ENCODE measurements at places on chromosomes 7 and 10. TPM values are rescaled to one million over a fixed set of nuclear protein-coding genes. Genes with fewer than 3 reads are reported as not detected.

ICA1 gene
- polyA plus RNA-seq: 40.4 TPM

ITGA8 gene
- polyA plus RNA-seq: 83.3 TPM

GRCh38 chr10:32139223-32140073 is 83.2 kb upstream of the KIF5B start:
- DNase-seq: peak; percentile 90

DNA sequence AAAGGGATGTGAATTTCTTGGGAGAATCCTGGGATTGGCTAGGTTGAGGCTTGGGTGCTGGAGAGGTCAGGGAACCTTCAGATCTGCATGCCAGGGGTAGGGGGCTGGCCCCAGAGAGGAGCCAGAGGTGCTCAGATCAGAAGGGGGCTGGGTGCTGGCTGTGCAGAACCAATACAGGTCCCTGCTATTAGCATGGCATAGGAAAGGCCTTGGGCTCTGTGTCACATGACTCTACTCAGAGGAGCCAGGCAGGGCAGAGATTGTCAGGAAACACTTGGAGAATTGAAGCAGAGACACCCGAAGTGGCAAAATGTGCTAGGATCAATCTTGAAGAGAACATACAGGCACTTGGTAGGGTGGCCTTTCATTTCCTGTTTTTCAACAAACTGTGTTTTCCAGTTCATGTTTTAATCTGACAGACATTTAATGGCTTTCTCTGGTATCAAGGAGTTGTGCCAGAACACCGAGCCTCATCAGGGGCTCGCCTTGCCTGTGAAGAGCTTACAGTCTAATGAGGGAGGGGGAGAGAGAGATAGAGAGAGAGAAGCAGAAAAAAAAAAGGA is 498.9 kb downstream of the RPS24 start:
- DNase-seq: no peak

GRCh38 chr10:3148994-3149393 is 23.6 kb downstream of the PITRM1 start:
- no peak for DNase-seq

DNA sequence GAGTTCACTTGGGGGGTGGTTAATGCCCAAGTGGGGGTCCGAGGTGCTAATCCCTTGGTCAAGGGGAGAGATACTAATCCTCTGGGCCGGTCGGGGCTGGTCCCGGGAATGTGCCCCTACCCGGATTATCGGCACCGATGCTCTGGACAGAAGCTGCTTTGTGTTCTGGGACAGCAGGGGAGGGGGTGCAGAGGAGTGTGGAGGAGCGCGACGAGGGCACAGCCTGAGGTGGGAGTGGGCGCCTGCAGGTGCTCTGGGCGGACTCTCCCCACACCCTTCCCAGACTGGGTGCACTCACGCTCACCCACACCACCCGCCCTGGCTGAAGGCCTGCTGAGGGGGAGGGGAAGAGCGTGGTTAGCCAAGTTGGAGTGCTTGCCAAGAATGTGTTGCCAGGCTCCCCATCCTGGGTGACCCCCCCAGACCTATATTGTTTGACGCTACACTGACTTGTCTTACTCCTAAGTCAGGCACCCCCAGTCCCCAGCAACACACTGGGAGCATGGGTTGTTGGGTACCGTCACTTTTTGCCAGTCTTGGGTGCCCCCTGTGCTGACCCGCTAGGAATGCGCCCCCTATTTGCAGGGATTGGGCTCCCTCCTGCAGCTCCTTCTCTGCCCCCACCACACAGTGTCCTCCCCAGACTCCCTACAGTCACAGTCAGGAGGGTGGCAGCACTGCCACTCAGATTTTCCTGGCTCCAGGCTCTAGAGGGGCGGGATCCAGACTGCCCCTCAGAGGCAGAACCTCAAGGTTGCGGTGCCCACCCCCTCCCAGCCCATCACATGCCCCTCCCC is 1.2 kb downstream of the SLC4A2 start:
- no peak for DNase-seq

DNA sequence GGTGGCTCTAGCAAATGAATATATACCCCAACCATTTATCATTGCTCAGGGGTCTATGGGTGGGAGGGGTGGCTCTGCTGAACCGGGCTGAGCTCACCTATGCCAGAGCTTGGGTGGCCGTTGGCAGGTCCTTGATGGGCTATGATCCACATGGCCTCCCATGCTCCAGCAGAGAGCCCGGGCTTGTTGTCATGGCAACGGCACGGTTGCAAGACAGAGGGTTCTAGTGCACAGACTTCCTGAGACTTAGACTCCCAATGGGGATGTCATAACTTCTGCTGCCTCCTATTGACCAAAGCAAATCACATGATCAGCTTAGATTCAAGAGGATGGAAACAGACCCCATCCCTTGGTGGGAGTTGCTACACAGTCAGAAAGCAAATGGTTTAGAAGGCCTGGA is 36.4 kb upstream of the CARD11 start:
- DNase-seq: no peak
